Activated T-cell treated with anti-CD3 and anti-CD28 coated beads, Interleukin-2, amount 50 U/mL, for 72 hours (primary cell): ENCODE measurements at places on chromosomes 2 and 18. TPM values are rescaled to one million over a fixed set of nuclear protein-coding genes. Genes with fewer than 3 reads are reported as not detected.

DNA sequence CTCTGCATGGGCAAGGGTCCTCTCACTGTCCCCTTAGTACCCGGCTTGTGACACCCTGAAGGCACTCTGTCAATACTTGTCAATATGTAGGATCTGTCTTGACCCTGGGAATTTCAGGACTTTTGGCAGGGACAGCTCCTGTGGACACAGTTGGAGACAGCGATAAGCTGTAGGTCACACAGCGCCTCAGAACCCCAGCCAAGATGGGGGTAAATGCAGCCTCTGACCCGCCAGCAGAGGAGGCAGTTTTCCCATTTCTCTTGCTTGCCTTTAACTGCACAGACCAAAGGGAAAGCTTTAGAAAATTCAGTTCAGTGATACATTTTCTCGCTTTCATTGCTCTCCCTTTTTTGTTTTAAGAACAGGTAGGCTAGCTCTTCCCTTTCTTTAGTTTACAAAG lies 54.8 kb upstream of the KLHL29 start:
- no peak overlapping the region for H3K27ac ChIP-seq
- no peaks in the 10 kb centered on the region for H3K4me1 ChIP-seq
- peaks cover 24% of the 10 kb centered on the region for H3K27me3 ChIP-seq
- no peaks in the 10 kb centered on the region for H3K36me3 ChIP-seq
- no peak overlapping the region for H3K4me3 ChIP-seq
- DNase-seq, result no peak

DNA sequence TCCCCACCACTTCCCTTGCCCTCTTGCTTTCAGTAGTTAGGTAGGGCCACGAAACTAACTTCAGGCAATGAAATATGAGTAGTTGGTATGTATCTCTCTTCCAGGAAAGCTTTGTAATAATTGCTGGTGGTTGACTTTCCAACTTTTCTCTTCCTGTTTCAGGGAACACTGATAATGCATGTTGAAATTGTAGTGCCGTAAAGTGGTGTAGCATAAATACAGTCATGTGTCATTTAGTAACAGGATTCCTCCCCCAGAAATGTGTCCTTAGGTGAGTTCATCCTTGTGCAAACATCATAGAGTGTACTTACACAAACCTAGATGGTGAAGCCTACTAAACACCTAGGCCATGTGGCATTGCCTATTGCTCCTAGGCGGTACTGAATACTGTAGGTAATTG lies 429.2 kb downstream of the PID1 start:
- no peak overlapping the region for H3K4me3 ChIP-seq
- H3K36me3 ChIP-seq, result no peaks in the 10 kb centered on the region
- no peaks in the 10 kb centered on the region for H3K4me1 ChIP-seq

The TUBA4B gene
- not detected for total RNA-seq

The TMEM169 gene
- total RNA-seq, result 1.6 TPM

- H3K36me3 ChIP-seq, result peaks cover 2% of the 10 kb centered on the region
- peak overlapping the region; percentile 17 for H3K27ac ChIP-seq
- H3K4me3 ChIP-seq, result no peak overlapping the region
- no peaks in the 10 kb centered on the region for H3K27me3 ChIP-seq
- peaks cover 19% of the 10 kb centered on the region for H3K4me1 ChIP-seq
These were observed 21.6 kb upstream of the C2orf42 start for GRCh38 chr2:70212298-70212932.

The ALPP gene
- total RNA-seq, result not detected

The NAT8 gene
- not detected for total RNA-seq

DNA sequence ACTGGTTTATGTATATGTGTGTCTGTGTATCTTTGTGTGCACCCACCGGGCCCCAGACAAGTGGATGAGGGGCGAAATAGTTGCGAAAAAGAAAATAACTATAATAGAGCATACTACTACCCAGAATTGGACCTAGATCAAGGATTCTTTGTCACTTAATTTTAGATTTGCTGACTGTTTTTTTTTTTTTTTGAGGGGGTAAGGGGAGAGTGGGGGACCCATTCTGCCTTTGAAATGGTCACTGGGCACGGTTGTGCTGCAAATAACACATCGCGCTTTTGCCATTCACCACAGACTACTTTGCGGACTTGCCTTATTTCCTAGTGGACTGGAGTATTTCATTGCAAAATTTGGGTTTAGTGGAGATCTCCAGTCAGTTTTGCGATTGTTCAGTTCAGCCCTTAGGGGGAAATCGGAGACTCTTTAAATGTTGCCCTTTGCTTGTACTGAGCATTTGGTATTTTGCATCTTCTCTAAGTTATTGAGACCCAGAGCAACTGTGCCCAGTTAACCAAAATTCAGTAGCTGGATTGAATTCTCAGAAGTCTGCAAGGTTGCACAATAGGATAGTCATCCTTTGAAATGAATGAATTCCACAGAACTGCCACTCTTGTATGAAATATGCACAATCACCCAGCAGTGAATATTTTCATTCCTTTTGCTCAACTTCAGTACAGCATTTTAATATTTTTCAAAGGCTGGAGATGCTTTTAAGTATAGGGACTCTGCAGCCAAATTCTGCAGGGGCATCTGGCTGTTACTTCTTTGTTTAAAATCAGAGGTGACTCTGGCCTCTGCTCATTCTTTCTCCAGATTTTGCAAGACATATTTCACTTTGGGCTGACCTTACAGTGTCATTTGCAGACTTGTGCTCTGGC lies 2.9 kb downstream of the TRIB2 start:
- H3K4me3 ChIP-seq, result peak overlapping the region; percentile 98
- peaks cover 15% of the 10 kb centered on the region for H3K27me3 ChIP-seq
- no peak for DNase-seq
- H3K4me1 ChIP-seq, result peaks cover 81% of the 10 kb centered on the region
- H3K36me3 ChIP-seq, result peaks cover 3% of the 10 kb centered on the region
- peak overlapping the region; percentile 88 for H3K27ac ChIP-seq

The FIGLA gene
- total RNA-seq, result not detected

DNA sequence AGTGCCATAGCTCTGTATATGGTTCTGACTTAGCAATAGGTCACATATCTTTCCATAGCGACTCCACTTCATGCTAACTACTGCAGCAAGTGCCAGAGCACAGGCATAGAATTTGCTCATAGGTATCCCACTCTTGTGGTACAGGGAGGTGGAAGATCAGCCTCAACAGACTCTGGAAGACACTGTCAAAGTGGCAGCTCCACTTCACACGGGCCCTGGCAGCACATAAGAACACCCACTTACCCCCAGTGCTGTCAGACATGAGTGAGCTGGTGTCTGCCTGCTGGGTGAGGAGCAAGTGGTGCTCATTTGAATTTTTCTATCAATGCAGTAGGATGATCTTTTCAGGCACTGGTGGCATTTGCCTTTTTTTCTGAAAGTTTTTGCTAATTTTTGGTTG lies 48.6 kb downstream of the BCL2L11 start:
- peaks cover 4% of the 10 kb centered on the region for H3K36me3 ChIP-seq
- peaks cover 35% of the 10 kb centered on the region for H3K4me1 ChIP-seq
- DNase-seq, result no peak
- peaks cover 32% of the 10 kb centered on the region for H3K27me3 ChIP-seq
- H3K4me3 ChIP-seq, result no peak overlapping the region

DNA sequence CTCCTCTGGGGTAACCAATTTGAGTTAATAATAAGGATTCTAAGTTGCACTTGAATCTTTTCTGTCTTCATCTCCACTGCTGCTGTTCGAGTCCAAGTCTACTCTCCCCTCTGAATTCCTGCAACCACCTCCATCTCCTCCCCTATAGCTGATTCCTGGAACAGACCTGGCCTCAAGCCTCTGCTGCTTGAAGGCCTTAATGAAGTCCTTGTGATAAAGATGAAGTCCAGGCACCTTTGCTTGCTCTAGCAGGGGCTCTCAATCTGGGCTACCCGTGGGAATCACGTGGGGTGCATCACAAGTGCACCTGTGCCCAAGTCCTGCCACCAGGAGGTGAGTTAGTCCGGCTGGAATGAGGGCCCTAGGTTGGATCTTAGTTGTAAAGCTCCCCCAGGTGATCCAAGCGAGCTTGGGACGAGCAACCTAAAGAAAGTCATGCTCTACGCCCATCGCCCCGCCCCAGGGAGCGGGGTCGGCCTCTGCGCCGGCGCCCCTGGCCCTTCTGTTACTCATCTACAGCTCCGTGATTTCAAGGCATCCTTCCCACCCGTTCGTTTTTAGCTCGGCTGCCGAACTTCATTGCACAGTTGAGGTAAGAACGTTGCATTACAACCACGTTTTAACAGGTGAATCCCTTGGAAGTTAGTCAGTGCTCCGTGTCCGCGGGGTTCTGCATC lies 905 bp upstream of the IAH1 start:
- peaks cover 6% of the 10 kb centered on the region for H3K36me3 ChIP-seq
- peak; percentile 16 for DNase-seq
- peak overlapping the region; percentile 84 for H3K4me3 ChIP-seq
- peak overlapping the region; percentile 65 for H3K27ac ChIP-seq

The CABYR gene
- 0.65 TPM for total RNA-seq

The IGFBP2 gene
- 7.4 TPM for total RNA-seq

GRCh38 chr2:130393318-130393910 lies 37.6 kb downstream of the PTPN18 start:
- peaks cover 9% of the 10 kb centered on the region for H3K27me3 ChIP-seq
- no peaks in the 10 kb centered on the region for H3K36me3 ChIP-seq

- peak overlapping the region; percentile 59 for H3K27ac ChIP-seq
- H3K36me3 ChIP-seq, result no peaks in the 10 kb centered on the region
- peak overlapping the region; percentile 23 for H3K4me3 ChIP-seq
- H3K4me1 ChIP-seq, result peaks cover 56% of the 10 kb centered on the region
- peak; percentile 12 for DNase-seq
These were observed 70.2 kb downstream of the SPATS2L start for GRCh38 chr2:200376513-200377354.

The LIMS2 gene
- 10.3 TPM for total RNA-seq
